ENCODE measurements at places on chromosomes 5 and 9.

DNA sequence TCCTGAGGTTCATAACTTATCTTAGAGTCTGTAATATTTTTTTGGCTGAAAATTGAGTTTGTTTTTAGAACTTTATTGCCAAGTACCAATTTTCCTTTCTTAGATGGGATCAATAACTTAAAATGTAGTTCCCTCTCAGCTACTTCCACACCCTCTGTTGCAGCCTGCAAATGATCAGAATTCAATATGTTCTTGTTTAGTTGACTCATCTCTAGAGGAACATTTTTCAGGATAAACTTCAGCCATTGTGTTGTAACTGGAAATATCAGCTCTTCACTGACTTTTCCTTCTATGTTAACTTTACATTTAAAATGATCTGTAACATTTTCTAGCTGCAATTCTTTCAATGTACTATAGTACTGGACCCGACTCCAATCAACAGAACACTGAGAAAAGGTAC, 115.7 kb downstream of the ESM1 start:
- DNase-seq, result no peak

- no peak for DNase-seq
These were observed 92.1 kb downstream of the CRB2 start for GRCh38 chr9:123447934-123448646.

- DNase-seq, result no peak
These were observed 385.5 kb downstream of the ADGRV1 start for GRCh38 chr5:90944116-90944515.

GRCh38 chr5:129148-129547, 37.2 kb downstream of the PLEKHG4B start:
- no peak for DNase-seq

DNA sequence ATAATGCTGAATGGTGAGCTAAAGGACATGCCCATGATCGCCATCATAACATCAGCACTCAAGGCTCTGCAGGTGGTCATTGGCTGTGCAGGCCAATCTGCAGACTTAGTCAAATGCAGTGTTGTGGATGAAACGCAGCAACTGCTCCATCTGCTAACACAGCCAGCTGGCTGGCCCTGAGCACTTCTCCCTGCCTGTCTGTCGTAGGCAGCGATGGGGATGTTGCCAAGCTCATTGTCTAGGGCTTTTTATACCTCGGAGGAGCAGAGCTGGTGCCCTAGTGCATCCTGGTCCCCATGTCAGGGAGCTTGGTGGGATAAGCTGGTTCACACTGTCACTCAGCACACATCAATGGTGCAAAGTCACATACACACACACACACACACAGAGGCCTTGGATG, 189.4 kb downstream of the TENT4A start:
- DNase-seq, result no peak

- DNase-seq, result no peak
These were observed 188.6 kb upstream of the KLF9 start for GRCh38 chr9:70603020-70603411.

GRCh38 chr9:3865141-3865772, 339.5 kb upstream of the RFX3 start:
- no peak for DNase-seq

DNA sequence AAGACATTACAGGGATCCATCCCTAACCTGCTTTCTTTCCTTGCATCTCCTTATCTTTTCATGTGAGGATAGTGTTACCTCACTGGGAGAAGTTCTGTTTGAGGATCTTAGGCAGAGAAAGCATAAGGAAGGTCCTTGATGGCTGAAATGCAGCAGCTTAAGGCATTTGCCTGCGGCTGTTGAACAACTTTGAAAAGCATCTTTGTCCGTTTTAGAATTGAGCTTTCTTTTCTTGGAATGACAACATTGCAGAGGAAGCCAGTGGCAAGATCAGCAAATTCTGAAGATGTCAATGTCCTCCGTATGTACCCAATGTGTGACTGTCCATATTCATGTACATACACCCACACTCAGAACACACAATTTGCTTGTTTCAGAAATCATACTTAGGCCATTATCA, 436.2 kb downstream of the GABRG2 start:
- no peak for DNase-seq

DNA sequence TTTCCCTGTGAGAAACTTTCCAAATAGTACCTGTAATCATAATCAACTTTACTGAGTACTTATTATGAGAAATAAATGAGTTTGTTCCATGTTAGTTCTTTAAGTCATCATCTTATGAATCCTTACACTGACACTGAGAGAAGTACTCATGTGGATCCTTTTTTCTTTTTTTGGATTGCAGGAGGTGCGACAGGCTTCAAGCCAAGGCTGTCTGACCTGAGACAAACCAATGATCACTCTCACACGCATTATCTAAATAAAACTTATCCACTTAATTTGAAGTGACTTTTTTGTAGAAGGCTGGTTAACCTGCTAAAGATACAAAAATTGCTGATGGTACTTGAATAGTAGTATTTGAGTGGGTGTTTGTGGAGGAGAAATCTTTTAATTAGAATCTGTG, 39.5 kb downstream of the JAKMIP2 start:
- no peak for DNase-seq

GRCh38 chr9:126833710-126834345, 26.6 kb upstream of the ZBTB34 start:
- no peak for DNase-seq

- DNase-seq, result no peak
These were observed 20.4 kb upstream of the PALM2AKAP2 start for GRCh38 chr9:109759589-109759988.

GRCh38 chr5:162209005-162209605, 141.5 kb downstream of the GABRG2 start:
- DNase-seq, result peak; percentile 70

- DNase-seq, result no peak
These were observed 24.2 kb upstream of the MACIR start for GRCh38 chr5:103234239-103234975.

- DNase-seq, result no peak
These were observed 93.2 kb downstream of the GHR start for GRCh38 chr5:42516282-42517042.

GRCh38 chr9:106613250-106613737, 249.7 kb upstream of the ZNF462 start:
- DNase-seq, result no peak

- no peak for DNase-seq
These were observed 187.9 kb downstream of the FER start for GRCh38 chr5:108935611-108936010.

DNA sequence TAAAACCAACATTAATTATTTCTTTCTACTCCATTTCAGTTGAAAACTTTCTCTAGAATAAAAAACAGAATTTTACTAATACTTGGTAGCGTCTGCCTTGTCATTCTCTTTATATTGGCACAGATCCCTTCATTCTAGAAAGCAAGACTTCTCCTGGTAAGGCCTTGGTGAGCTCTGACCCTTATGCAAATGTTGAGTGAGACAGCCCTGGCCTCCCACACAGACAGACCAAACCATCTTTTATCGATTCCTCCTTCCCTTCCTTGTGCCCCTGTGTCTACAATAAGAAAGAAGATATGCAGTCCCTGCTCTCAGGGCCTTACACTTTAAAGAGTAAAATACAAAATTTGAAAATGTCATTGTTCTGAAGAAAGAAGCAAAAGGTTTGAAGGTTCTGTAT, 262.2 kb downstream of the EFNA5 start:
- no peak for DNase-seq

GRCh38 chr5:173880306-173880985, 7.7 kb upstream of the CPEB4 start:
- no peak for DNase-seq

- no peak for DNase-seq
These were observed 69.3 kb downstream of the KCNIP1 start for GRCh38 chr5:170573114-170573513.

DNA sequence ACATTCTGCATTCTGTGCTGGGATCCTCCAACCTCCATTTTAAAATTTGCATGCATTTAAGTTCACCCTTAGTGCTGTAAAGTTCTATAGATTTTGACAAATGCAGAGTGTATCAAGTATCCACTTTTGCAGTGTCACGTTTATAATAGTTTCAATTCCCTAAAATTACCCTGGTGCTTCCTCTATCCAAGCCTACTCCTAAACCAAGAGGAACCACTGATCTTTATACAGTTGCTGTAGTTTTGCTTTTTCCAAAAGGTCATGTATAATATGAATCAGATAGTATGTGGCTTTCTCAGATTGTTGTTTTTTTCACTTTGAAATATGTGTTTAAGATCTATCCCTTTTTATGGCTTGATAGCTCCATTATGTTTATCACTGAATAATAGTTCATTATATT, 468.4 kb upstream of the CDH6 start:
- no peak for DNase-seq

- no peak for DNase-seq
These were observed 124.7 kb downstream of the ALDH1A1 start for GRCh38 chr9:72827950-72828731.

GRCh38 chr5:116297296-116297814, 212.5 kb downstream of the COMMD10 start:
- no peak for DNase-seq

DNA sequence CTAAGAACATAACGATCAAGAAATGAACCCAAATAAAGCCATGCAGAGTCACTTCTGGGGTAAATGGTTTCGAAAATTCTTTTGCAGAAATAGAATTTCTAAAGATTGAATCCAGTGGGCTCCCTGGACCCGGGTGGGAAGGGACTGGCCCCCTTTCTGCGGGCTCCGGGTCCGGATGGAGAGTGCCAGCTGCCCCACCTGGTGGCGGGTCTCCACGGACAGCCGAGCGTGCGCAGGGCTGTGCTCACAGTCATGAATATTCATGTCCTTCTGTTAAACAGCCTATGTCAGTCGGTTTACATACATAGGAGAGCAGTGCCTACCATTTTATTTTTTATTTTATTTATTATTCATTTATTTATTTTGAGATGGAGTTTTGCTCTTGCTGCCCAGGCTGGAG, 4.7 kb upstream of the PPP1R26 start:
- peak; percentile 75 for DNase-seq

DNA sequence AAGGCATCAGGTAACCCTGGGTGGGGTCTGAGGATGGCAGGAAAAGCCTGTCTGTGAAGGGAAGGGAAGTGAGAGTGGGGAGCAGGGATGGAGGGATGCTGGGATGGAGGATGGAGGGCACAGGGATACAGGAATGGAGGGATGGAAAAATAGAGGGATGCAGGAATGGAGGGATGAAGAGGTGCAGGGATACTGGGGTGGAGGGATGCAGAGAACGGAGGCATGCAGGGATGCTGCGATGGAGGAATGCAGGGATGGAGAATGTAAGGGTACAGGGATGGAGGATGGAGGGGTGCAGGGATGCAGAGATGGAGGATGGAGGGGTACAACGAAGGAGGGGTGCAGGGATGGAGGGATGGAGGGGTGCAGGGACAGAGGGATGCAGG, 9.1 kb downstream of the PTGES2 start:
- DNase-seq, result no peak

DNA sequence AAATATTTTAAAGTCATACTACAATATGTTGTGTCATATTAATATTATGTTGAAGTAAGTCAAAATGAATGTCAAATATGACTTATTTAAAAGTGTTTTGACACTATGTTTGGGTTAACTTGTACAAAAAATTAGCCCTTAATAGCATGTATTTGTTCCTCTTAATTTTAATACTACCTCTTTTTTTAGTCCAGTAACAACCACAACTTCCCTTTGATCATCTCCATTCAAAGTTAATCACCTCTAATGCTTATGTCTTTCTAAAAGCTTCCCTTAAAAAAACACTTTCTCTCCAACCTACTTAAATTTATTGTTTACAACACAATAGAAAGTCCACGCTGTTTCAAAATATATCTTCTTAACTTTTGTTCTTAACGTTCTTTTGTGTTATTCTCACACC, 9.6 kb downstream of the SLCO4C1 start:
- DNase-seq, result no peak

GRCh38 chr5:34415559-34416198, 240.4 kb upstream of the RAI14 start:
- DNase-seq, result no peak

GRCh38 chr5:134204575-134204974, 21.3 kb downstream of the PPP2CA start:
- no peak for DNase-seq

- DNase-seq, result no peak
These were observed 729.3 kb downstream of the CDH18 start for GRCh38 chr5:19258686-19259085.

GRCh38 chr5:106127985-106128384, 1542.8 kb downstream of the EFNA5 start:
- no peak for DNase-seq

DNA sequence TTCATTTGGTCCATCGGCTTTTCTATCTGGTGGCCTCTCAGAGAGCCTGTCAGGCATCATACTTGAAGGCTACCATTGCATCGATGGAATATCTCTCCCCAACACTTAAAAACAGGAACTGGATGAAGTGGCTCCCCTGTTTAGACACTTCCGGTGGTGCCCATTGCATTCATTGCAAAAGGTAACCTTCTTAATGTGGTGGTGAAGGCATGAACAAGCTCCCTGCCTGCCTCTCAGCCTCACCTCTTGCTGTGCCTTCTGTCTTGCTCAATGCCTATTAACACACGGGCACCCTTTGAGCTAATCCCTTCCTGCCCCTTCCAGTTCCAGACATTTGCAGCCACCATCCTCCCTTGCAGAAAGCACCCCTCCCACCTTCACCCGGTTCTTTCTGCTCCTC, 233.1 kb upstream of the MSX2 start:
- no peak for DNase-seq

DNA sequence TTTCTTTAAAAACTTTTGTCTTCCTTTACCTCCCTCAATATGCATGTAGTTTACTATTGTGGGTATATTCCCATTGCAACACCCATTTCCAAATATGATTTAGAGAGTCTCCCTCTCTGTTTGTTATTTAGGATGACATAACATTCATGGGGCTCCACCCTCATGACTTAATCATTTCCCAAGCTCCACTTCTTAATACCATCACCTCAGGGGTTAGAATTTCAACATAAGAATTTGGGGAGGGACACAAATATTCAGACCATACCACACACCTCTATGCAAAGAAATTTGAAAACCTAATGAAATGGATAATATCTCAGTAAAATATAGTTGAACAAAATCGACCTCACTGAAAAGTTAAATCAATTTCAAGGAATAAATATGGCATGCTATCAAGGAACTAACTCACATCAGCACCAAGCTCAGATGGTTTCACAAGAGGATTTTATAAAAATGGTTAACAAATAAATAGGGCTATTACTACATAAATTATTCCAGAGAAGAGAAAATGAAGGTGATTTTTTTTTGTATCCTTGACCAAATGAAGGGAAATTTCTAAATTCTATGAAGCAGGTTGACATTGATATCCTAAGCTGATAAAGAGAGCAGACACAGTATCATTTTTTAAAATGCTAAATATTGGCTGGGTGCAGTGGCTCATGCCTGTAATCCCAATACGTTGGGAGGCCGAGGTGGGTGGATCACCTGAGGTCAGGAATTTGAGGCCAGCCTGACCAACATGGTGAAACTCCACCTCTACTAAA, 20.2 kb upstream of the UBTD2 start:
- no peak for DNase-seq

DNA sequence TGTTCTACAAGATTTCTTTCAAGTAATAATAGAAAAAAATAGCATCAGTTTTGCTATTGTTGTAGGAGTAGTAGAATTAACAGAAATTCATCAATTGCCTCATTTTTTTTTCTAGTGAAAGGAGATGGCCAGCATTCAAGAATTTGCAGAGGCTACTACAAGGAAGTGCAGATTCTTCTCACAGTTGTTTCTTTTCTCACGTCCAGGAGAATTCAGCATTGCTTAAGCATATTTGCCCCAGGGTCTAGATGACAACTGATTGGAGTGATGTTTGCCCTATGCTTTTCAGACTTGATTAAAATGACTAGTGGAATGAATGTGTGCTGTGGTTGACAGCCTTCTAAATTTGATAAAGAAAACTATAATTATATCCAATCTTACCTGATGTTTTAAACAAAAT, 46.6 kb upstream of the SLC12A2 start:
- DNase-seq, result no peak

- DNase-seq, result no peak
These were observed 190.2 kb downstream of the GABBR2 start for GRCh38 chr9:98518556-98518955.
